ENCODE measurements at places on chromosomes 12 and 14.
A peak's percentile ranks its signal among the peaks of the same experiment; 100 is the strongest.

DNA sequence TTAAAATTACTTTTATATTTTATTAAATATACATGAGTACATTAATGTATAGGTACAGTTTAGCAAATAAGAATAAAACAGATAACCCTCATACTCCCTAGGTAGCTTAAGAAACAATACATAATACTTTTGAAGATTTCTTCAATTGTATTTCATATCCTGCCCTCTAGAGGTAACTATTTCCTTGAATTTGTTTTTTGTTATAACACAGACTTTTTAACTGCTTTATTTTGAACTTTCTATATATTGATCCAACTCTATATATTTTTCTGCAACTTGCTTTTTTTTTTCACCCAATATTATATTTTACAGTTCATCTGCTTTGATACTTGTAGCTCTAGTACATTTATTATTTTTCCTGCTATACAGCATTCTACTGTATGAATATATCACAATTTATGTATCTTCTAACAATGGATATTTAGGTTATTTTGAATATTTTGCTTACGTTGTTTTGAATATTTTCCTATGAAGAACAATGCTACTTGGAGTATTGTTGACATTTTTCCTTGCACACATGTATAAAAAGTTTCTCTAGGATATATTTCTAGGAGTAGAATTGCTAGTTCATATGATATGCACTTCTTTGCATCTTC is 72.8 kb upstream of the ABCD2 start:
- DNase-seq: no peak

- DNase-seq: no peak
Observed at GRCh38 chr12:21521541-21521940, 4.6 kb upstream of the SPX start.

DNA sequence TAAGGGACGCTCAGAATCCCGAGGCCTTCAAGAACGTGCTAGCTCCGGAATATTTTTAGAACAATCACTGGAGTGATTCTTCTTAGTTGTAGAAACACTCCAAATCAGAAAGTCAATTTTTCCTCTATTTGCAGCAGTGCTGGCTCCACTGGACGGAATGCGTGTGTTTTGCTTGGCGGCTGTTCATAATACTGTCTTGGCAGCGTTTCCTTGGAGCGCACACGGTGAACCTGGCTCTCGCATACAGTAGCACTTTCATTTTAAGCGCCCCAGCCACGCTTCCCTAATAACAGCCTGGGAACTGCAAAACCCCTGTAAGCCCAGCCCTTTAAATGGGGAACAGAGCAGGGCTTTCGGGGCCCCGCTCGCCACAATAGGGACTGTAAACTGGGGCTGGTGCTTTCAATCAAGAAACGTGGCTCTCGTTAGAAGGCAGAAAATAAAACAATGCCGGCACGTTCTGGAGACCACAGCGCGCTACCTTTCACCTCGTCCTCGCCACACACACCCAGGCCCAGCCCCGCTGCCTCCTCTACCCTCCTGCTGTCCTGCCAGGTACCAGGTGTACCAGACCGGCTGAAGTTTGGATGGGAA is 79.9 kb downstream of the BCL11B start:
- DNase-seq: peak; percentile 30

DNA sequence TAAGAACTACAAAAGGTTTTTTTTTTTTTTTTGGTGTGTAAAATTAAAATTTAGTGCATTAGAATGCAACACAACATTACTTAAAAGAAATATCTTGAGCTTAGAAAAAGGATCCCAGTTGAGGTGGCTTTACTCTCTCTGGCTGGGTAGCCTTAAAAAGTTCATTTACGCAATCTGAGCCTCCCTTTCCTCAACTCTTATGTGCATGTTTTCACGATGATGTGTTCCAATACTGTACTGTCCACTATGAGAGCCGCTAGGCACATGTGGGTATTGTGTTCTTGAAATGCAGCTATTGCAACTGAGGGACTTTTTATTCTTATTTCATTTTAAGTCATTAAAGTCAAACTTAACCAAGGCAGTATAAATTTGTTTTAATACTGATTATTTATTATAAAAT is 460.9 kb upstream of the SYT1 start:
- DNase-seq: no peak
